ENCODE measurements at places on chromosomes 16 and 17.

- DNase-seq = no peak
Observed at GRCh38 chr16:54118846-54119245, 167.7 kb downstream of the IRX3 start.

- no peak for DNase-seq
Observed at GRCh38 chr16:87808108-87808507, 42.3 kb upstream of the KLHDC4 start.

DNA sequence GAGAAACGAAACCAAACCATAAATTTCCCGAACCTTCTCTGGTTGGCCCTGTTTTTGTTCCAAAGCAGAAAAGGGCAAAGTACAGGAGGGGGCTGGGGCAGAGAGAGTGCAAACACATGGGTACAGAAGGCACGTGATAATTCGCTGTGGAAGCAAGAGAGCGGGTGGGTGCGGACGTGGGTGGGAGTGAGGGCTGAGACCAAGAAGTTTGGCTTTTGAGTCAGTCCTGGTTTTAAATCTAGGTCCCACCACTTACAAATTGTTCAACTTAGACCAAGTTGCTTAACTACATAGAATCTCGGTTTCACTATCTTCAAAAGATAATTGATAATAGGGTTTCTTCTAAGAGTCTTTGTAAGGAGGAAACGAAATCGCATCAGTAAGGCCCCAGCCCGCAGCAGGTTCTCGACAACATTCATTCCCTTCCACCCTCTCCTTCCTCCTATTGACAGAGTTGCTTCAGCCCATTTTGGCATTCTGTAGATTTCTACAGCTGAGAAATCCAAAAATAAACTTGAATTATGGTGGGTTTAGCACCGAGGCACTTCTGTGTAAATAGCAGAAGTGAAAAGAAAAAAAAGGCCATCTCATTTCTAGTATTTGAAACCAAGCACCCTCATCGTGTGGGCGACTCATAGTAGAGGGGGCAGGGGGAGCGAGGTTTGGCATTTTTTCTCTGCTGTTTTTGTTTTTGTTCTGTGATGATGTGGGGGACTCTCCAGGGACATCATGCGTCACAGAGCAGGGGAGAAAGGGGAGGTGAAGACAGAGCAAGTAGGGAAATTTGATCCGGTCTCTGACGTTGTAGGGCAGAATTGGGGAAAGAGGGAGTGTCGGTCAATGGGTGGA lies 33.6 kb upstream of the CCR7 start:
- DNase-seq = no peak

DNA sequence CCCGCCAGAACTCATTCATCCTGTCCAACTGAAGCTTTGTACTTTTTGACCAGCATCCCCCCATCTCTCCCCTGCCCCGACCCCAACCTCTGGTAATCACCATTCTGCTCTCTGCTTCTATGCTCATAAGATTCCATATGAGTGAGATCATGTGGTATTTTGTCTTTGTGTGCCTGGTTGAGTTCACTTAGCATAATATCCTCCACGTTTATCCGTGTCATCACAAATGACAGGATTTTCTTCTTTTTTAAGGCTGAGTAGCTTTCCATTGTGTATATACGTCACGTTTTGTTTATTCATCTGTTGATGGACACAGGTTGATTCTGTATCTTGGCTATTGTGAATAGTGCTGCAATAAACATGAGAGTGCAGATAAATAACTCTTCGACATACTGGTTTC lies 278.9 kb downstream of the SNX29 start:
- DNase-seq = no peak

DNA sequence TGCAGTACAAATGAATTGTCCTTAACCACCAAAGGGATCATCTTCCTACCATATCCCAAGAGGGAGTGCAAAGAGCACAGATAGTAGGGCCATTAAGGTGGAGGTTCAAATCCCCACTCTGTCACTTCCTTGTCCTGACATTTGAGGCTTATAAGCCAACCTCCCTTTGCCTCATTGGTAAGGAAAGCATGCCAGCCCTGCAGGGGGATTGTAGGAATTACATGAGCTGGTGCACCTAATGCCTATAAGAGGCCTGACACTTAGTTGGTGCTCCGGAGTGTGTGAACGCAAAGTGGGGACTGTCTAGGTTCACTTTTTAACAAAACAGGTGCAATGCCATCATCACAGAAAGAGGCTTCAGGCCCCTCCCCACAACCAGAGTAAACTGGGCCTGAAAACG lies 374.4 kb downstream of the SNX29 start:
- DNase-seq = no peak

DNA sequence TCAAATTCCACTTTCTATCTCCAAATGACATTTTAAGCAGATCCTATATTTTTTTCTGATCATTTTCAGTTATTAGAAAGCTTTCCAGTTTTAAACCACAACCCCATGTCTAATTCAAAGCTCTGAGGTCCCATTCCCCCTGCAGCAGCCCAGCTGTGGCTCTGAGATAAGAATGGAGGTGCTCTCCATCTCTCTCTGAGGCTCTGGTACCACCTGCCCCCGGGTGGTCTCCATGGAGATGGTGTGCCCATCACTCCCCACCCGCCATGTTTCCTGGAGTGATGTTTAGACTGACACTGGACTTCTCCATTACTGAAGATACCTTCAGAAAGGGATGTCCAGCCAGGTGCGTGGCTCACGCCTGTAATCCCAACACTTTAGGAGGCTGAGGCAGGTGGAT lies 68.1 kb upstream of the SEC14L1 start:
- DNase-seq = no peak

DNA sequence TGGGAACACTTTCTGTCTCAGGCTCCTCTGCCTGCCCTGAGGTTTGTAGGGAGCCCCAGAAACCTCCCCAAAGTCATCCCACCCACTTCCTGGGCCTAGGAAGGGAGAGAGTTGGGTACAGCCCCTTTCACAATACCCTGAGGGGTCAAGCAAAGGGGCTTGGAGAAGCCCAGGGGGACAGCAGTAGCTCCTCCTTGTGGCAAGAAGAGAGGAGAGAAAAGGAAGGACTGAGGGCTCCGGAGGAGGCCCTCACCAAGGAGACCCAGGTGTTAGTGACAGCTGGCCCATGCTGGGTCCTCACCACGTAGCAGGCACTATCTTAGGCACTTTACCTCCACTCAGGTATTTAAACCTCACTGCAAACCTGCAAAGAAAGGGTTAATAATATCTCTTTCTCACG lies 112.8 kb downstream of the IRX5 start:
- no peak for DNase-seq

DNA sequence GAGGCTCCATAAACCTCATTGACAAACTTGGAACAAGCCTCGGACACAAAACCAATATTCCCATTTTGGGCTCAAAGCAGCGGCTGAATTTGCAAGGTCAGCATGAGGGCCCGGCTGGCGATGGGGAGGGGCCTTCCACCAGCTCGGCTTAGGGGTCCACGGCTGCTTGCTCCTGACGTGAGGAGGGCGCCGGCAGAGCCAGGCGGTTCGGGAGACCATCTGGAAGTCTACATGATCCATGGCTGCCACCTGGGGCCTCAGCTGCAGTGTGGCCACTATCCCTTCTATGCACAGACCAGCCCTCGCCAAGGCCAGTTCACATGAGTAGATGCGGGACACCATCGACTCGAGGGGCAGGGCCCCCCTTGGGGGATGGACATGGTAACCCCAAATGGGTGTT lies 39.1 kb downstream of the NDEL1 start:
- no peak for DNase-seq

DNA sequence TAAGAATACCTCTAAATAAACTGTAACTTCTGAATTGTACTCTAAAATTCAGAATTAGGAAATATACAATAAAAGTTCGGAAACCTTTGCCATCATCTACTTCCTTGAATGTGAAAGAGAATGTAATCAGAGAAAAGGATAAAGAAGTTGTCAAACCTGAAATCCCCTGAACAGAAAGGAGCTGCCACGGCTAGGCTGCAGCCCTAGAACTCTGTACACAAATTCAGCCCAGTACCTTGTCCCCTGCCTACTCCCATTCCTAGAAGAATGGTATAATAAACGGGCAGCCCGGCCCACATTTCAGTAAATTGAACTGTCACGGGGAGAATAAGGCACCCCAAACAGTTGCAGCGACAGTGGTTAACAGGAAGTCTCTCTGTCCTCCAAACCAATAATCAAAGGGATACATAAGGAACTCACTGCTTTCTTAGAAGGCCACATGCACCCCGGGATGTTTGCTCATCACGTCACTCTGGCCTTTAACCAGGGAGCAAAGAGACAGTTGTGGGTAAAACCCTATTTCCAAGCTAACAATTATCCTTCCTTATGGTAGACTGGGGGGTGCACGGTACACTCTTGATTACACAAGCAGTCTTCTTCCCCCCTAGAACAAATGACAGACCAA lies 24.3 kb upstream of the RFFL start:
- no peak for DNase-seq

Data from GM19239 (cell line).